Kidney epithelial cell (primary cell): ENCODE measurements at places on chromosomes 3 and 15.

- no peak for DNase-seq
Observed at GRCh38 chr3:23203708-23204330, 692 bp downstream of the UBE2E2 start.

DNA sequence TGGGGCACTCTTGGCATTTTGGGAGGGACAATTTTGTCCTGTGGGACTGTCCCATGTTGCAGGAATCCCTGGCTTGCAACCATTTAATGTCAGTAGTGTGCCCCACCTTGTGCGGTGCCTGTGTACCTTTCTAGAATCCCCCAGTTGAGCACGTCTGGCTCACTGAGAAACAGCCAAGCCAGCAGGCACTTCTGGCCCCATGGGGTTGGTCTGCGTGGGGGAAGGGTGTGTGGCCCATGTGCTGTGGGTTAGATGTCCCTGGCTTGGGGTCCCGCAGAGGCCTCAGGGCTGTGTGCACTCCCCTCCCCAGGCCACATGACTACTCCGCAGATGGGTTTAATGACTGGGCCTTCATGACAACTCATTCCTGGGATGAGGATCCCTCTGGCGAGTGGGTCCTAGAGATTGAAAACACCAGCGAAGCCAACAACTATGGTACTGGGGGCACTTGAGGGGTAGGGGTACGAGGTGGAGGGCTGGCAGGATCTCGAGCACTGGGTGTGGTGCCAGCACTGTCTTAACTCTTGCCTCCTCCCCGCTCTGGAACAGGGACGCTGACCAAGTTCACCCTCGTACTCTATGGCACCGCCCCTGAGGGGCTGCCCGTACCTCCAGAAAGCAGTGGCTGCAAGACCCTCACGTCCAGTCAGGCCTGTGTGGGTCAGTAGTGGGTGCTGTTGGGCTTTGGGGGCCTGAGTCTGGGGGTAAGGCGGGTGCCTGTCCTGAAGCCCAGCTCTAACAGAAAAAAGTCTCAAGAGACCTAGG, 3.7 kb upstream of the FES start:
- DNase-seq = no peak

DNA sequence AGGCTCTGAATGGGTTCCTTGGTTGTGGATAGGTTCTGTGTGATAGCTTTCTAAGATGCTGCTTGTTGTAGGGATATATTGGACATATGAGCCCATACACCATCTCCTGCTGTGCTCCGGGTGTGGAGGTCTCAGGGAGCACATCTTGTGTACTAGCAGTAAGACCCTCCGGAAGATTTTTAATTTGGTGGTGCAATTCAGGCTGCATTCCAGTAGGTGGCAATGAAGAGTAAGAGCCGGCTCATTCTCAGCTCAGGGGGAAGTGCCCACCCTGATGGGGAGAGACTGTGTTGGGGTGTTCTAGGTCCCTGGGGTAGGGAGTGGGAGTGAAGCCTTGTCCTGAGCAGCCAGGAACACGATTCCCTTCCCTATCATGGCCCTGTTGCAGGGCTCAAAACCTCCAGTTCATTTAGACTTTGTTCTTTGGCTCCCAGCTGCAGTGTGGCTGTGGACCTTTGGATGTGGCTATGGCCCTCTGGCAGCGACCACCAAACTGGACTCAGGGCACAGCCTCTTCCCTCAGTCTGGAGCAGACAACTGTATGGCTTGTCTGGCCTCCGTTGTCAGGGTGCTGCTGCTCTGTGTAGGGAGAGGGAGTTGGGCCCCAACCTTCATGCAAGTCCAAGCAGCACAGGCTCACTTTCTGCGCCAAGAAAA, 104.7 kb downstream of the UNC13C start:
- DNase-seq = no peak

GRCh38 chr3:72657666-72658065, 190.6 kb downstream of the SHQ1 start:
- DNase-seq = no peak

DNA sequence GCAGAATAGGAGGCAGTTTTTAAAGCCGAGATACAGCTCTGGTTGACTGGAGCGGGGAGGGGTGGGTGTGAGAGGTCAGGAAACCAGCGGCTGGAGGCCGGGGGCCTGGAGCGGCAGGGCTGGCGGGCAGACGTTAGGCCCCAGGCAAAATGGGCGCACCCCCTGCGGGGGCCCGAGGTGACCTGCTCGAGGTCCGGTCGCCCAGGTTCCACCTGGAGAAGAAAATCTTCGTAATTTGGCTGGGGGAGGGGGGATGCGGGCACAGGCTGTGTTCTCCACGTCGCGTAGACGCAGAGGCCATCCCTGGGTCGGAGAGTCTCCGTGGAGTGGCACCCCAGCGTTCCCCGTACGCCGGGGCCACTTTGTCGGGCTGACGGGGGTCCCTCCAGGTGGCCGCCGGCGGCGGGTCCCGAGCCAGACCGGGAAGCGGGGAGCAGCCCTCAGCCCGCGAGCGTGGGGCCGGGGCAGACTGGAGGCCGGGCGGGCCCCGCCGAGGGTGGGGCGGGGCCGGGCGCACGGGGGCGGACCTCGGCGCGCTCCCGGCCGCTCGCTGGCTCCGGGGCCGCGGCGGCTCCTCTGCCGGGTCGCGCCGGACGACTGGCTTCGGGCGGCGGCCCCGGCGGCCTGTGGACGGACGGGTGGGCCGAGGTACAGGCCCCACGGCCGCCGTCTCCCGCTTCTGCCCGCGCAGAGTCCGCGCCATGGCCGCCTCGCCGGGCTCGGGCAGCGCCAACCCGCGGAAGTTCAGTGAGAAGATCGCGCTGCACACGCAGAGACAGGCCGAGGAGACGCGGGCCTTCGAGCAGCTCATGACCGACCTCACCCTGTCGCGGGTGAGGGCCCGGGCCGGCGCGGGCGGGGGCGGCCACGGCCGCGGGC, at the start of gene CRTC3:
TSS of gene CRTC3 (plus strand) at position 553 of the 879 bp plus-strand sequence. CDS start at position 702, 149 bp downstream.
- DNase-seq = no peak
